Type B pancreatic cell (in vitro differentiated cells): ENCODE measurements at places on chromosomes 1 and 21. TPM values are rescaled to one million over a fixed set of nuclear protein-coding genes. Genes with fewer than 3 reads are reported as not detected.

- H3K27me3 ChIP-seq: no peaks in the 10 kb centered on the region
- no peak for DNase-seq
- H3K4me3 ChIP-seq: no peak overlapping the region
- peaks cover 25% of the 10 kb centered on the region for H3K36me3 ChIP-seq
- H3K4me1 ChIP-seq: peaks cover 6% of the 10 kb centered on the region
- H3K27ac ChIP-seq: no peak overlapping the region
Observed at GRCh38 chr1:150299716-150300115, 6.1 kb downstream of the MRPS21 start.

DNA sequence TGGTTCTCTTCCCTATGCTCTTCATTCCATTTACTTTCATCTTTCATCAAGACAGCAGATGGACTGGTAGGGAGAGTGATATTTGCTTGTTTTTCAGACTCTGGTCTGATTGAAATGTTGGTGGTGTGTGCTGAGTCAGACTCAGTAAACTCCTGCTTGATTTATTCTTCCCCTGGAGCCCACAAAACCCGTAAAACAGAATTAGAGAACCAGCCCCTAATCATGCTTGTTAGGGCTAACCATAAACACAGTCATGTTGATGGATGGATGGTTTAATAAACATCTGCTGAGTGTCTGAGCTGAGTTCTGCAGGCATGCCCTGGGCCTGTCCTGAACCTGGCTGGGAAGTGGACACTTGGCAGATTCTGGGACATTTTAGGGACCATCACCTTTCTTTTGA lies 24.8 kb downstream of the NOS1AP start:
- no peak for DNase-seq
- peaks cover 26% of the 10 kb centered on the region for H3K4me1 ChIP-seq

DNA sequence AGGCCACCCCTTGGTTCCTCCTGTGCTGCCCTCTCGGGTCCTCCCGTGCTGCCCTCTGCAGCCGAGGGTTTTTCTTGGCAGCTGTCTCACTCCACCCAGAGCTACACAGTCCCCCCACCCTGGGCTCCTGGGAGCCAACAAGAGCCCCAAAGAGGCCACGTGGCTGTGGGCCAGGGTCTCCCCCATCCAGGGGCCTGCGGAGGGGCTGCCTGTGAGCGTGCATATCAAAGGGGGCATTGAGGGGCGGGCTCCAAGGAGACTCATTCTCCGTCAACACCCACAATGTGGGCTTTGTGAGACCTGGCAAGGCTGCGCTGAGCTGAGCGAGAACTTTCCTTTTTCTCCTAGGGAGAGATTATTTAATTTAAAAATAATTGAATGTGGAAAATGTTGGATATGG lies 108.7 kb upstream of the ARHGEF16 start:
- no peak for DNase-seq
- no peak overlapping the region for H3K4me3 ChIP-seq
- peaks cover 7% of the 10 kb centered on the region for H3K36me3 ChIP-seq
- no peak overlapping the region for H3K27ac ChIP-seq
- H3K27me3 ChIP-seq: no peaks in the 10 kb centered on the region
- no peaks in the 10 kb centered on the region for H3K4me1 ChIP-seq

- H3K4me1 ChIP-seq: no peaks in the 10 kb centered on the region
- H3K27ac ChIP-seq: no peak overlapping the region
- H3K36me3 ChIP-seq: no peaks in the 10 kb centered on the region
- no peak for DNase-seq
Observed at GRCh38 chr1:232776526-232777106, 28.6 kb upstream of the MAP10 start.

DNA sequence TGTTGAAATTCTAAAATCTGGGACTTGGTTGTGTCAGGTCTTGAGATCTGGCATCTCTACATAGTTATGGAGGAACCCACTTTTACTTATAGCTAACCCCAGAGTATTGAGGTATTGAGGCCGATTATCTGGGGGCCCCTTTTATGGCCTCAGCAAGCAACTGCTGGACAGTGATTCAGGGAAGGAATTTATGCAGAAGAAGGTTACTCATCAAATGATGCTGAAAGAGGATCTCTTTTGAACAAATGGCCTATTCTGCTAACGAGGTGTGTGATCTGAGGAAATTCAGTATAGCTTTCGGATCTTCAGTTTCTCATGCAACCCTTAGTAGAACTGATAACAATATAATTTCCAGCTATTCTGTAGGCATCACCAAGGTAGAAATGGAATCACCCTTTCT lies 239.9 kb downstream of the PAPPA2 start:
- DNase-seq: no peak
- H3K36me3 ChIP-seq: no peaks in the 10 kb centered on the region
- no peaks in the 10 kb centered on the region for H3K4me1 ChIP-seq

- no peaks in the 10 kb centered on the region for H3K4me1 ChIP-seq
- H3K27me3 ChIP-seq: peaks cover 7% of the 10 kb centered on the region
- no peaks in the 10 kb centered on the region for H3K36me3 ChIP-seq
Observed at GRCh38 chr1:206880314-206880713, 14.9 kb downstream of the IL20 start.

- DNase-seq: no peak
- no peak overlapping the region for H3K27ac ChIP-seq
- H3K4me1 ChIP-seq: peaks cover 47% of the 10 kb centered on the region
Observed at GRCh38 chr1:159921251-159921650, 4.1 kb downstream of the TAGLN2 start.

GRCh38 chr1:230105754-230106625 lies 39.0 kb downstream of the GALNT2 start:
- H3K27me3 ChIP-seq: peaks cover 9% of the 10 kb centered on the region
- H3K27ac ChIP-seq: peak overlapping the region; percentile 41
- DNase-seq: no peak
- H3K36me3 ChIP-seq: peaks cover 3% of the 10 kb centered on the region

DNA sequence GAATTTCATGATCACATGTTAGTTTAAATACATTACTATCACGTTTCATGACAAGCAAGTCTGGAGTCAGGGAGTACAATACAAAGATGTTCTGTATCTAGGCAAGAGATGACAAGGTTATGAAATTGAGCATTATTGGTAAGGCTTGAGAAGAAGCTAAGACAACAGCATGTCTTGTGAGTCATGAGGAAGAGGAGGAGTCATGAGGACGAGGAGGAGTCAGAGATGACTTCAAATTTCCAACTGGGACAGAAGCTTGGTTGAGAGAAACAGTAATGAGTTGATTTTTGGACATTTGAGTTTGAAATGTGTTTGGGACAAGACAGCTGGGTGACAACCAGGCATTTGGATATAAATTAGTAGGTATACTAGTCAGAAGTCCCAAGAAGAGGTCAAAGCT lies 4.3 kb upstream of the UBE2U start:
- no peaks in the 10 kb centered on the region for H3K36me3 ChIP-seq
- no peak overlapping the region for H3K4me3 ChIP-seq
- H3K4me1 ChIP-seq: peaks cover 18% of the 10 kb centered on the region
- H3K27ac ChIP-seq: no peak overlapping the region
- peaks cover 8% of the 10 kb centered on the region for H3K27me3 ChIP-seq

DNA sequence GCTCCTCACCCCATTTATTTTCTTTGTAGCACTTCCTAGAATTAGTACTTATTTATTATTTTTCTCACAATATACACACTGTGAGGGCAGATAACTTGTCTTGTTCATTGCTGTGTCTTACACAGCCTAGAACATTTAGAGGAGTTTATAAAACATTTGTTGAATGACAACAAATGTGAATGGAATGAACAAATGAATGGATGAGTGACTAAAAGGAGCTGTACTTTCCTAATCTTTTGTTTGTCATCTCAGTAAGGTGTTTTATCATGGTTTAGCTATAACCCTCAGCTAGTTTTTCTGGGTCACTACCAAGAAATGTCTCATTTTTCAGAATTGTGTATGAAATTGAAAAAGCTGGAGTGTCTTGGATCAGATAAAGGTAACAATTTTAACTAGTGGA lies 239.3 kb upstream of the KCNK2 start:
- H3K4me1 ChIP-seq: no peaks in the 10 kb centered on the region
- H3K27me3 ChIP-seq: peaks cover 4% of the 10 kb centered on the region
- H3K36me3 ChIP-seq: no peaks in the 10 kb centered on the region
- DNase-seq: no peak
- H3K27ac ChIP-seq: no peak overlapping the region

DNA sequence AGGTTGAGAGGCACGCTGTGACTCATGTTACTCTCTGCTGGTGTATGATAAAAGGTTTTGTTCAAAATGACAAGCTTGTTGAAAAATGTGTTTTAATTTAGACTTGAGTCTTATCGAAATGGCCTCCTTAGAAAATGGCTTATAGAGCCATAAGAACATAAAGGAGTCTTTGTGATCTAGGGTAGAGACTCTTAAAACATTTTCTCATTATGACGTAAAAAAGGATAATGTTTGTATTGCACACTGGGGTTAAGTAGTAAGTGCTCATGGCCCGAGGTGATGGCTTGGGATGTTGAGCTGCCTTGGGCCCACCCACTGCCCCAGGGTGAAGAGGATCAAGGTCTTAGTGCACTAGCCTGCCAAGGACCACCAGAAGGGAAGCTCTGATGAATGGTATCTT lies 117.4 kb downstream of the DISC1 start:
- peaks cover 3% of the 10 kb centered on the region for H3K27me3 ChIP-seq
- H3K4me1 ChIP-seq: peaks cover 7% of the 10 kb centered on the region
- H3K4me3 ChIP-seq: no peak overlapping the region
- H3K36me3 ChIP-seq: no peaks in the 10 kb centered on the region
- DNase-seq: no peak
- H3K27ac ChIP-seq: no peak overlapping the region

DNA sequence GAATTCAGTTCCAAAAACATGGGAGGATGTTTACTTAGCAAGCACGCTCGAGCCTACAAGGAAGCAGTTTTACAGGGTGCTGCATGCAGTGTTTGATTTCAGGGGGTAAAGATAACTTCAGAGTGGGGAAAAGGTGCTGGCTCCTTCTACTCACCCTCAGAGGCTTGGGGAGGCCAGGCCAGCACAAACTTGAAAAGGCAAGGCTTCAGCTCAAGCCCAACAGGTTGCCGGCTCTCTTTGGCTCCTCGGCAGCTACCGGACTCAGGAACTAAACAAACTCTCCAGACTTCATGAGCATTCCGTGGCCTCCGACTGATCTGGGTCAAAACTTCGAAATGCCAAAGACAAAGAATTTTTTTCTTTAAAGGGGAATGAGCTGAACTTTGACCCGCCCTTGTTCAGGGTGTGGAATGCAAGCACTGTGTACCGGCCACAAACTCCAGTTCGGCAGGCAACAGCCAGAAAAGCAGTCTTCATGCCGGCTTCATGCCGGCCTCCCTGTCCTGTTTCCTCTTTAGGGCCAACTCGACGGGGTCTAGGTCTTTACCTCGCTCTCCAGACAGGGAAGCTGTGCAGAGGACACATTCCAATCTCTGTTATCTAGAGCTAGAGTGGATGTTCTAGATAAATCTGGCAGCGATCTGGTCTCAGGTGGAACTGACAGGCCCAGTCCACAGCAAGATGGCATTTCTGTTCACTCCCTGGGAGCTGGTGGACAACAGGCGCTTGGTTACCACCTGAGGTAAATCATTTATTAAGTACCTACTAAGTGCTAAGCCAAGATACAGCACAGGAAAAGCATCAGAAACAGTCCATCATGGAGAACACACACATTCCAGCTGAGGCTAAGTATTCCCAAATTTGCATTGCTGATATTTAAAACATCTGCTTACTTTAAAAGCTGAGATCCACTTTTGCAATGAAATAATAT lies 75.0 kb downstream of the CD46 start:
- H3K27ac ChIP-seq: peak overlapping the region; percentile 54
- H3K4me3 ChIP-seq: peak overlapping the region; percentile 39
- no peak for DNase-seq
- peaks cover 4% of the 10 kb centered on the region for H3K27me3 ChIP-seq

DNA sequence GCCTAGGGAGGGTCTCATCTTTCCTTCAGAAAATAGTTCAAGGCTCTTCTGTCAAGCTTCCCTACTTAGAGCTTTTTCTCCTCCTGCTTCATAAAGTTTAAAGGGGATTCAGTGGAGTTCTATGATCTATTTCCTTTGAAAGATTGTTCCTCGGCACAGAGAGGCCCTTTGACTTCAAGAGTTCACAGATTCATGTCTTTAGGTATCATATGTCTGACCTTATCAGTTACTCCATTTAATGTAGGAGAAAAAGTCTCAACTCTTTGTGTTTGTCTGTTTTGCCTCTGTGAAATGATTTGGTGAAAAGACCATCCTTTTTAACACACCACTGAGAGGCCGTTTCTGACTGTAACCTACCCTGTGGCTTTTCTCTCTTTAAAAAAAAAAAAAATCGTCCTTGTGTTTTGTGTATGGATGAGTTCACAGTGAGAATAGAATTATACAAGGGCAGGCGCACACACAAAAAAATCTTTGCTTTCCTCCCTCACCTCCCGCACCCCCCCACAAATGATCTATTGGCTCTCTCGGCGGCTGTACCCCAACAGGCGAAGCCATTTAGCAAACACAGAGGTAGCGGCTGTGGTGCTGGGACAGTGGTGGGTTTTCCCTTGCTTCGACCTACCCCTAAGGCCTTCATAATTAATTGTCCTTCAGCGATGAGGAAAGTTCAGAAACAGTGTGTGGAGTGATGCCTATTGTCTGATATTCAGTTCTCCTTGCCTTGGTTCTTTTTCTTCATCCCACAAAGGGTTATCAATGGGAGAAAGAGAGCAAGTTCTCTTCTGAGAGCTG lies 29.6 kb downstream of the PROX1 start:
- no peaks in the 10 kb centered on the region for H3K27me3 ChIP-seq
- no peaks in the 10 kb centered on the region for H3K36me3 ChIP-seq
- H3K27ac ChIP-seq: no peak overlapping the region
- peaks cover 35% of the 10 kb centered on the region for H3K4me1 ChIP-seq
- no peak overlapping the region for H3K4me3 ChIP-seq

DNA sequence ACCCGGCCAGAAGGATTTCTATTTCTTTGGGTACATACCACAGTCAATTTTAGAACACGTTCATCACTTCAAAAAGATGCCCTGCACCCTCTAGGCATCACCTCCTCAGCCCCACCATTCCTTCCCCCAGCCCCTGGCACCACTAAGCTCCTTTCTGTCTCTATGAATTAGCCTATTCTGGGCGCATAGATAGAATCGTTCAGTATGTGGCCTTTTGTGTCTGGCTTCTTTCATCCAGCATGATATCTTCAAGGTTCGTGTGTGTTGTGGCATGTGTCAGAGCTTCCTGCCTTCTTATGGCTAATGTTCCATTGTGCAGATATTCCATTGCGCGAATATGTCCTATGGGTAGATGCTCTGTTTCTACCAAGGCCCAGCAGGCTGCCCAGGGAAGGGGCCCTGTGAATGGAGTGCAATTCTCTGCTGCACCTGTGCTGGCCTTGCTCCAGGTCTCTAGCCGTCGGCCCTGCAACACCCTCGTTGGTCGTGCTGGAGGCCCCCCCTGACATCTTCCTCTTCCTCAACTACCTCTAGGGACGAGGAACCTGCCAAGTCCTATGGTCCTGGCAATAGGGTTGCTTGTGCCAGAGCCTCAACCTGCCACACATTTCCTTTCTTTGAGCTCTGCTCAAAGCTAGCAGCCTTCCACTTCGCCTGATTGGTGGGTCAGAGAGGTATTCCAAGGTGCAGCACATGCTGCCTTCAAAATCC lies 113.5 kb downstream of the RIPK4 start:
- no peaks in the 10 kb centered on the region for H3K36me3 ChIP-seq
- DNase-seq: no peak
- no peak overlapping the region for H3K4me3 ChIP-seq
- H3K4me1 ChIP-seq: peaks cover 6% of the 10 kb centered on the region
- H3K27ac ChIP-seq: no peak overlapping the region

Gene HPCAL4
- total RNA-seq: 0.21 and 0.53 TPM in 2 replicates

Gene C1orf167
- total RNA-seq: 0.40 TPM in 1 of 2 replicates, not detected in the other

Gene KCNK1
- 13.7 and 18.7 TPM in 2 replicates for total RNA-seq

Gene AGO3
- total RNA-seq: 20.1 and 30.6 TPM in 2 replicates

Gene MYOCOS
- total RNA-seq: not detected in 2 replicates

Gene C21orf58
- 14.0 and 36.6 TPM in 2 replicates for total RNA-seq

Gene MYBPHL
- total RNA-seq: 0.48 and 0.60 TPM in 2 replicates

Gene COL16A1
- 4.6 and 53.5 TPM in 2 replicates for total RNA-seq

Gene ABCB10
- total RNA-seq: 19.4 and 24.1 TPM in 2 replicates

Gene MAN1C1
- 6.4 and 9.1 TPM in 2 replicates for total RNA-seq
